ENCODE measurements at places on chromosomes 1 and 21.

DNA sequence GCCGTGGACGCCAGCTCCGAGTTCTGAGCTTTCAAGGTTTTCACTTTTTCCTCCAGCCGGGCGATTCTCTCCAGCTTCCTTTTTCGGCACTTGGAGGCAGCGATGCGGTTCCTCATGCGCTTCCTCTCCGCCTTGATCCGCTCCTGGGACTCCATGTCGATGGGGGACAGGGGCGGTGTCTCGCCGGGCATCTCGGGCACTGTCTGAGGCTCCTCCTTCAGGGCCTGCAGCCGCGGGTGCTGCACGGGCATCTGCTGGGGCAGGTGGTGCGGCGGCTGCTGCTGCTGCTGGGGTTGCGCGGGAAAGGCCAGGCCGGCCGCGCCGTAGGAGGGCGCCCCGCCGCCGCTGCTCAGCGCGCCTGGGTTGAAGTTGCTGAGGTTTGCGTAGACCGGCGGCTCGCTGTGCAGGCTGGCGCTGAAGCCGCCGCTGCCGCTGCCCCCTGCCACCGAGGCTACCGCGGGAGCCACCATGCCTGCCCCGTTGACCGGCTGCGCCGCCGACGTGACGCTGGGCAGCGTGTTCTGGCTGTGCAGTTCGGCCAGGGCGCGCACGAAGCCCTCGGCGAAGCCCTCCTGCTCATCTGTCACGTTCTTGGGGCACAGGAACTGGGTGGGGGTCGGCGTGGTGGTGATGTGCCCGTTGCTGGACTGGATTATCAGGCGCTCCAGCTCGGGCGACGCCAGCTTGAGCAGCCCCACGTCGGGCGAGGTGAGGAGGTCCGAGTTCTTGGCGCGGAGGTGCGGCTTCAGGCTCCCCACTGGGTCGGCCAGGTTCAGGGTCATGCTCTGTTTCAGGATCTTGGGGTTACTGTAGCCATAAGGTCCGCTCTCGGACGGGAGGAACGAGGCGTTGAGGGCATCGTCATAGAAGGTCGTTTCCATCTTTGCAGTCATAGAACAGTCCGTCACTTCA, 1.4 kb downstream of the JUN start:
- DNase-seq: no peak

DNA sequence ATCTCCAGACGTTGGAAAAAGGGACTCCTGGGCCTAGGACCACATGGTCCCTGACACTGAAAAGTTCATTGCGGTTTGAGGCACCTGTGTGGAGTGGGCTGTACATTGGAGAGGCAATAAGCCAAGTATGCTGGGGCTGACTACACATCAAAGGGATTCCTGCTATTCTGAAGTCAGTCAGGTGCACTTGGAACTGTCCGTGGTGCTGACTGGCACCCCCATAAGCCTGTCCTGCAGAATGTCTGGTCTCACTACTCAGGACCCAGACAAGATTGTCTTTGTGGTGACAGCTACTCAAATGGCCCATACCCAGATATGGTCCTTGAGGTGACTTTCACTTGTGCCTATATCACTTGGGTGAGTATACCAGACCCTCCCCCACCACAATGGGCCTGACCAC, 150.6 kb downstream of the RWDD3 start:
- DNase-seq: no peak

DNA sequence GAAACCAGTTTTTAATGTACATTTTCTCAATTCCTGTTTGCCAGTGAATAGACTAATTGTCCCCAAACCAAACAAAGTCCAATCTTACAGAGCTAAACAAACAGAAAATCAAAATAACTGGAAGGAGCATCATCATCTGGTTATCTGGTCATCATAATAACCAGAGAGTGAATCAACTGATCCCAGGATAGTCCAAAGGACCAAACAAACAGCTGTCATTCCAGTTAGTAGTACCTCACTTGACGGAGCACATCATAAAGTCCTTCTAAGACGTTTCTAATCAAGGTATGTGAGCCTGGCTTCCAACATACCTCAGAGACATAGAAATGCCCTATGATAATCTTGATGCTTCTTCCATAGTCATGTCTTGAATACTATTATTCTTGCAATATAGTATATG, 240.5 kb downstream of the LTN1 start:
- DNase-seq: no peak

DNA sequence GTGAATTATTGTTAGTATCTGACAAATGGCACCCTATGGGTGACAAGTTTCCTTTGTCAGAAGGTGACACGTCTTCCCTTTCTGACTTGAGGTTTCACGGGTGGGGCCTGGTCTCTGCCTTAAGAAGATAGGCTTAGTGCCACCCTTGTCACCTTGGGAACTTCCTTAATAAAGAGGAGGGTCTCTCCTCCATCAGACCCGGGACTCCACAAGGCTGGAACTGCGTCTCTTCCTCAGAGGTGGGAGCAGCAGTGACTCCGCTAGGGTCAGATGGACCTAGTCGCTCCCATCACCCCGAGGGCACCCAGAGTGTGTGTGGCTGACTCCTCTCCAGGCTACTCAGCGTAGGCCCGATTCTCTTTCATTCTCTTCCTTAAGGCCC, 774 bp upstream of the WDTC1 start:
- no peak for DNase-seq

DNA sequence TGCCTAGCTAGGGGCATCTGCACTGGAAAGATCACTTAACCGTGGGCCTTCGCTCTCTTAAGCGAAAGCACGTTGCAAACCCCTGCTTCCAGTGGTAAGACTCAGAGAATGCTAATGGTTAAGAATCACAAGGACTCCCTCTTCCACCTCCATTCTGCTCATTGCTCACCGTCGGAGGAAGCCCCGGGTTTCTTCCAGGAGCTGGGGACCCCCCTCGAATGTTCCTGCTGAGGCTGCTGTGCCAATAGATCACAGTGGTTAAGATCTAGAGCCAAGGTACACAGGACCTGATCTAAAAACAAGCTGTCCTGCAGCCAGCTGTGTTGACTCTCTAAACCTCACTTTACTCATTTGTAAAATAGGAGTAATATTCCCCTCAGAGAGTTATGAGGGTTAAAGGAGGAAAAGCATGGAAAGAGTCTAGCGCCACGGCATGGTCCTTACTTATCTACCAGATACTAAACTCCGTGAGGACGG, 765 bp downstream of the VAMP3 start:
- no peak for DNase-seq

- DNase-seq: no peak
Observed at GRCh38 chr1:26191739-26192138, 1.3 kb downstream of the CATSPER4 start.

GRCh38 chr1:6495540-6496364, 4.3 kb upstream of the PLEKHG5 start:
- no peak for DNase-seq

- no peak for DNase-seq
Observed at GRCh38 chr1:200558866-200559459, 61.6 kb downstream of the KIF14 start.

- no peak for DNase-seq
Observed at GRCh38 chr1:94522304-94522703, 19.3 kb downstream of the F3 start.

GRCh38 chr1:220902916-220903315, 23.7 kb downstream of the HLX start:
- DNase-seq: no peak

- DNase-seq: no peak
Observed at GRCh38 chr21:35520856-35521255, 471.8 kb upstream of the RUNX1 start.

DNA sequence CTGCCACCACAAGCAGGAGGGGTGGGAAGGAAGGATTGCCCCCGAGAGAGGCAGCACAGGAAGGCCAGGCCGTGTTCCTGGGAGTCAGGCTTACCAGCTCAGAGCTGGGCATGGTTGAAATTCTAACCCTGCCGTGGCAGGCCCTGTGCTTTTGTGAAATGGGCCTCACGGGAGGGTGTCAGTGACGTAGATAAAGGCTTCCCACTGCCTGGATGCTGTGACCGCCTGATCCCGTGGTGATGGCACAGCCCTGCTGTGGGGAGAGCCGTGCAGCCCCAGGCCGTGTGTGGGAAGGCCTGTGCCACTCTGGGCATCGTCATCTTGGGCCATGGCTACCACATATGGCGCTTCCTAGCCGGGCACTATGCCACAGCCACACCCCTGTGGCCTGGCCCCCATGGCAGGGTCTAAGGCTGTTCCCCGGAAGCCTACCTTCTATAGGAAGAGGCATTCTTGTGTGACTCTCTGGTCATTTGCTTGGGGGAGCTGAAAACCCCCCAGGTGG, 161.3 kb downstream of the PCBP3 start:
- DNase-seq: no peak

- no peak for DNase-seq
Observed at GRCh38 chr1:241622669-241623068, 17.5 kb downstream of the CHML start.

GRCh38 chr1:243407284-243408018, 151.6 kb downstream of the SDCCAG8 start:
- DNase-seq: no peak

GRCh38 chr1:212496682-212497081, 64.0 kb downstream of the NENF start:
- DNase-seq: no peak

DNA sequence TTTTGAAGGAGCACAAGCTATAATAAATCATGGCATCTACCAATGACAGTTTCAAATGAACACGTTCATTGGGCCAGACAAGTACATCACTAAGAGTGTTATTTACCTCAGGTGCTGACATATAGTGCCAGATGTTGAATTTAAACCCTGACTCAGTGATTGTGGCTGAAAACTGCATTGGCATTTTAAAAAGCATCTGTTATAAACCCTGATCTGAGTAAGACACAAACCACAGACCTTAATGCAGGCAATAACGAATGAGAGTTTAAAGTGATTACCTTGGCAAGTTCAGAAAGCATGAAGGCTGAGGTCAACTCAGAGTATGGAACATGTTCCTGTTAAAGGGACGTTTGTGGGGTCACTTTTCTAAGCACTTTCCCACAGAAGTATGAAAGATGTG, 865.1 kb upstream of the TMPRSS15 start:
- DNase-seq: no peak

GRCh38 chr1:9207086-9207485, 27.5 kb upstream of the H6PD start:
- no peak for DNase-seq

DNA sequence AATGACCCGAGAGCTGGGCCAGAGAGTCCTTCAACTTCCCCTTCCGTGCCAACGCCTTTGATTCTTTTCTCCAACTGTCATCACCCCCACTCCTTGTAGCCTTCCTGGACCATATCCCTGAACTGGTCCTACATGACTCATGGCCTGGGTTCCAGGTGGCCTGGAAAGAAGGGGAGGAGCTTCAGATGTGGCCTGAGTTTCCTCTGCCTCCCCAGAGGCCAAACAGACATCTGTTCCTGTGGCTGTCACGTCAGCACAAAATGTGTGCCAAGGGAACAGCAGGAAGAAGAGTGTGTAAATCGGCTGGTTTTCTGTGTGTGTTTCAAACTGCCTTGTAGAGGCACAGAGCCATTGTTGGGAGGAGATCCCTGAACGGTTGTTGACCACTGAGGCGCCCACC, 24.9 kb upstream of the KIRREL1 start:
- no peak for DNase-seq

GRCh38 chr21:40158366-40158765, 291.1 kb downstream of the PCP4 start:
- DNase-seq: no peak

DNA sequence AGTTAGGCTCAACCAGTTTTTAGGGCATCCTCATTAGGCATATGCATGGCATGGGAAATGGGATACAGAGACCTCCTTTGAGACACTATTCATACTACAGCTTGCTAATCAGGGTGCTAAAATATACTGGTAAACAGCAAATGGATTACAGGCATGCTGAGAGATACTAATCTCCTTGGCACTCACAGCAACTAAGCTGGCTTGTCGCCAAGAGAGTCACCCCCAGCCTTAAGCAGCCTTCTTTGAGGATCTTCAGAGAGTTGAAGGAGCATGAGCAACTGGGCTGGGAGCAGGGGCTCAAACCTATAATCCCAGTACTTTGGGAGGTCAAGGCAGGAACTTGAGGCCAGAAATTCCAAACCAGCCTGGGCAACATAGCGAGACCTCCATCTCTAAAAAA, 120.1 kb upstream of the NR5A2 start:
- no peak for DNase-seq

- DNase-seq: no peak
Observed at GRCh38 chr1:77170687-77171086, 48.5 kb downstream of the PIGK start.

DNA sequence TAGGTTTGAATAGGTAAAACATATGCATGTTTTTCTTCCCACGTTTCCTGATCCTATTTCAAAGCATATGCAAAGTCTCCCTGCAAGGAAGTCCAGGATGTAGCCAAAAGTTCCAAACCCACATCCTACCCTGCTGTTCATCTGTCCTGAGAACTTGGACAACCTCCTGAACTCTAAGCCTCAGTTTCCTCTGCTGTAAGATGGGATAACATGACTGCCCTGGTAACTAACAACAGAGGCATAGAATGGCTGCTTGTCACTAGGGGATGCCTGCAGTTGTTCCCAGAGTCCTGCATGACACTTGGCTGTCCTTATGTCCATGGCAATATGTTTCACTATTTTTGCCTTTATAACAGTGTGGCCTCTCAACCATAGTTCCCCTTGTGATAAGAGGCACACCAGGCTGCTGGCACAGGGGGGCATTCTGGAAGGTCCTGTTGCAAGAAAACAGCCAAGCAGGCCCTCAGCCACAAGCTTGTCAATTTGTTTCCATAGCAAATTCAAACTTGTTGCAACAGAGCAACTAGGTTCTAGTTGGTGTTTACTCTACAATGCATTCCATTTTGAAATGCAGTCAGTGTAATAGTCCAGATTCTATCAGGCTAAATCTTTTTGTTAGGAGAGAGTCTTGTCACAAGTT, 1.5 kb upstream of the HDGF start:
- no peak for DNase-seq

- no peak for DNase-seq
Observed at GRCh38 chr1:92125204-92125603, 45.1 kb downstream of the BTBD8 start.

DNA sequence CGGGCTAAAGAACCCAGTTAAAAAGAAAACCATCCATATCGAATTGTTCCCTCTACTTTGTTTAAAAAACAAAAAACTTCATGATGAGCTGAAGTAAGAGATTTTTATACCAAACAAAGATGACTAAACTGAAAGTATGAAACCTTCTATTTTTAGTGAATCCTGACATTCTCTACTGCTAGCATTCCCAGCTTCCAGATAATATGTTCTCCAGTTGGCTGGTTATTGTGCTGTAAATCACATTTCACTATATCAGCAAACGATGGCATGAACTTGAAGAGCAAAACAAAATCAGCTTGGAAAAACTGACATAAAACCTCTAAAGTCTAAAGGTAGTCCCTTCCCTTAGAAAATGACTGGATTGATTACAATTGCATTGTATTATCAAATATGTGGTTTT, 68.1 kb upstream of the APP start:
- DNase-seq: no peak

- no peak for DNase-seq
Observed at GRCh38 chr1:15402809-15403450, 6.8 kb upstream of the EFHD2 start.

- no peak for DNase-seq
Observed at GRCh38 chr21:44941567-44941966, 1.7 kb downstream of the SLX9 start.

DNA sequence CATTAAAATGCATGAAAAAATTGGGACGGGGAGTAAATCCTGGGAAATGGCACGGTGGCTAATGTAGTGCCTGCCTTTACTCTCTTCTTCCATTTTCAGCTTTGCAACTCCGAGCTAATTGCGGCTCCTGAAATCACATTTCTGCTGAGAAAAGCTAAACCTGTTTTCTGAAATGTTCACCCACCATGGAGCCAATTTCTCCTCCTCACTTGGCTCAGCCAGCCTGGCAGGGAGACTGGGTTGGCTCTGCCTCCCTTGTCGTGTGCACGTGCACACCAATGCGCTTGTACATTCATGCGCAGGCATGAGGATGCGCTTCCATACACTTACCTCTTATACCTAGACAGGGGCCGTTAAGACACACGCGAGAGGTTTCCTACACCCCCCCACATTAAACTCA, 165.4 kb downstream of the PLXNA2 start:
- no peak for DNase-seq

Measured in vagina (tissue), 2 donors.